ENCODE measurements at places on chromosomes 6 and 20. TPM values are rescaled to one million over a fixed set of nuclear protein-coding genes. Genes with fewer than 3 reads are reported as not detected.

- no peak for DNase-seq
Measured at GRCh38 chr6:45647341-45648261, 269.9 kb upstream of the SUPT3H start.

The SCUBE3 gene
- 18.7 TPM for total RNA-seq

The XRN2 gene
- 48.3 TPM for total RNA-seq

DNA sequence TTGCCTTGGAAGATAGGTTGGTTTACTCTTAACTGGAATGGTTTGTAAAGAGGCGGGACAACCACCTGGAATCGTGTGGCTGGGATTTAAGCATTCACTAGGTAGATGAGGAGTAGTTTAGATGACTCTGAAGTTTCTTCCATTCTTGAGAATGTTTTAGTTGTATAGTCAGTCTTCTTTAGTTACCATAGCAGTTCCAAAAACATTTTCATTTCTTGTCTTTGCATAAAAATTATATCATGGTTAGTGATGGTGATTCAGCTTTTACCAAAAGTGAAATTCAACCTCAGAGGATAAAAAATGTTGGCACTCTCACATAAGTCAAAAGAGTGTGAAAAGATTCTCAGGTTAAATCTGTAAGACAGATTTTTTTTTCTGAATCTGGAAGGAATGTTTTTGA lies 70.3 kb downstream of the SMAP1 start:
- DNase-seq = no peak

- no peak for DNase-seq
Measured at GRCh38 chr6:167735084-167735950, 91.4 kb upstream of the AFDN start.

DNA sequence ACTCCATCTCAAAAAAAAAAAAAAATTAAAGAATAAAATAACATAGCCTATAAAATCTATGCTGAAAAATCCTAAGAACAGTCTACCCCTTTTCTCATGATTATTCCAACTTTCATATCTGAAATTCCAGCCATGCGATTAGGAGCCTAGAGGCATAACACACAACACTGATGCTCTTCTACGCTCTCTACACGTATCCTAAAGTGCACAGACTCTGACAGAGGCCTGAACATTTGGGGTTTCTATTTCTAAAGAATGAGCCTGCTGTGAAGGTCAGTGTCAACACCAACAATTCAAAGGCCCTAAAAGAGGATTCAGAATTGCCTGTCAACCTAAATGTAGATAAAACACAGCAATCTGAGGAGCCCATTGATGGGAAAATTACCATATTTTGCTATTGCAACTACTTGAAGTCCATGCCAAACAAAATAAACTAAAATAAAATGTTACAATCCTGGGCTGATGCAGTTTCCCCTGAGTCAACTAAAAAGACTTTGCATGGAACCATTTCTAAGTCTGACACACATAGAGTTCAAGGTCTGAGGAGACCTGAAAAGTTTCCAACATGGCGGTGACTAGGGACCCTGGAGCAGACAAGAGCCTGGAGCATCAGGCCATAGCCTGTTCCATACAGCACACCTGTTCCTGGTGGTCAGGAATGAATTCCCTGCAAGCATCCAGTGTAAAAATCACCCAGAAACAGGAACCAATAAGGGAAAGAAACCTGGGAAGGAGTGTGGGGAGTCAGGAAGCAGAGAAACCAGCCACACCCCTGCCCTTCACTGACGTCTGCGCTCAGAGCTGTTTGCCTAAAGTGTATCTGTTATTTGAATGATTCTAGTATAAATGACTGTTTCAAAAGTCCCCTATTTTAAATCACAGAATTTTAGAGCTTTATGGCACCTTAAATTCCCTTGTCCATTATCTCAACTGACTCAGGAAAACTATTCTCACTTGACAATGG lies 11.8 kb downstream of the NINL start:
- no peak for DNase-seq

The NKAIN2 gene
- 0.42 TPM for total RNA-seq

DNA sequence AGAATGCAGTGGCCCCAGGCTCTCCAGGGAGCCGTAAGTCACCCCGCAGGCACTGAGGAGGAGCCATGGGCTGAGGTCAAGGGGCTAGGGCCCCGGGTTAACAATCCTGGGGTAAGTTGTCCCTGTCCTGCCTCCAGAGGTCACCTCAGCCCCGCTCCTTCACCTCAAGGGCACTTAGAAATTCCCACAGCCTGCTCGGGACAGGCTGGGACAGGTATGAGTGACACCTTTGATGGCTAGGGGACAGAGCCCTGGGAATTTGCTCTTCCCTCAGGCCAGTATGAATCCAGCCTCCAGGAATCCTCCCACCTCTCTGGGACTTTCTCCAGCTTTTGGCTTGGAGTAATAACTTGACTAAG lies 3.5 kb upstream of the GRM4 start:
- no peak for DNase-seq

GRCh38 chr6:167644412-167645132 lies 182.1 kb upstream of the AFDN start:
- no peak for DNase-seq

DNA sequence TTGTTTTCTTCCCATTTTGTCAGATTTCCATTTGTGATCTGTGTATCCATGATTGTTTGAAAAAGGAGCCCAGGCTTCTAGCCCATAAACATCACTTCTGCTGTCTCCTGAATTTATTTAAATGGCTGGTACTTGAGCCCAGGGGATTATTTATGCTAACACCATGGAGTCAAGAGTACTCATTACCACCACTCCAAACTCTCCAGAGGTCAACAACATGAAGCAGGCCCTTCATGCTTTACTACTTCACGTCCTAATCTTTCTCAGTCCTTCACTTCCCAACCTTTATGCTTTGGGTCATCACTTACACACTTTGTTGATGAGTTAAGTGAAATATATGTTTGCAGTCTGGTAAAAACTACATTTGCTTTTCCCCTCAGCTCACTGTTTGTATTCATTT lies 247.8 kb downstream of the BMP2 start:
- no peak for DNase-seq

The OOEP gene
- not detected for total RNA-seq

DNA sequence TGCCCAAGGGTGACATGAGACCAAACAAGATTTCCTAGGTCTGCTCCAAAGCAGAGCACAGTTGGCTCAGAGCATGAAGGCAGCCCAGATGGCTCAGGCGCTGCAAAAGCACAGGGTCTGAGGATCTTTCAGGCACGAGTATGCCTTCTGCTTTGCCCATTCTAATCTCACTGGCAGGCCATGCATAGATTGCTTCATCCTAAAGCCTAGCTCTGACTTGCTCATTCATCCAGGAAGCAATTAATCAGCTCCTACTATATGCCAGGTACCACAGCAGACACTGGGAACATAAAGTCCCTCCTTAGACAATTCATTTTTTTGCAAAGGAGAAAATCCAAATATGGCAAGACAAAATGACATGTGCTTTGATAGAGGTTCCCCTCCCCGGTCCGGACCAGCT lies 31.2 kb downstream of the GPLD1 start:
- DNase-seq = no peak

The CLVS2 gene
- not detected for total RNA-seq

- no peak for DNase-seq
Measured at GRCh38 chr6:14533446-14533845, 415.9 kb downstream of the CD83 start.

The ZNF184 gene
- 3.6 TPM for total RNA-seq

The HLA-DRB5 gene
- 56.3 TPM for total RNA-seq

DNA sequence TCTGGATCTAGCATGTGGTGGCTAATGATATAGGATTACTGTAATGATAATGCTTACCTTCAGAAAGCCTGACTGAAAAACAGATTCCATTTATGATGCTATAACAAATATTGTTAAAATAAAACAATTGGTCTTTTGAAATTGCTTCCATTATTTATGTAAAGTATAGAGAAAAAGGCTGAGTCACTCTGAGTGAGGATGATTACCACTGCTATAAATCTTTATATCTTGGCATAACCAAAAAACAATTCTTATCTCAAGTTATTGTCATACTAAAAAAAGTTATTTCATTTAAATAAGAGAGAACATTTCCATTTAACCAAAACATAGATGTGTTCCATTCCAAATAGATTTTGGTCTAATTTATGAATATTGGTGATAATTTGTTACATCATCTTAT lies 53.0 kb upstream of the DST start:
- no peak for DNase-seq
